Cortex of kidney (tissue), 1 donor: ENCODE measurements at places on chromosomes 5 and 9.

DNA sequence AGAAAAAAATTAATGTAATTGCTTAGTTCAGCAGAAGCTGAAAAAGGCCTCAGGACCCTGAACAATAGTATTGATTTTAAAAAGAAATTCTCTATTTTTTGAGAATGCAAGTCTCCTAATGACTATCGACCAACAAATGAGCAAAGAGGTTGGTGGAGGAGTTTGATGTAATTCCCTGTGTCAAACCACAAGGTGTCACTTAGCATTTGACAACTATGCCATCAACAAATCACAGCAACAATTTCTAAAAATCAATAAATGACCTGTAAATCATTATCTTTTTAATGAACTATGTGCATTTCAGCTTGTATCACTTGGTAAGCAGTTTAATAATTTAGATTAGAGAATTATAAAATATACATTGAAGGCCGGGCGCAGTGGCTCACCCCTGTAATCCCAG lies 133.7 kb downstream of the PRELID2 start:
- no peak for DNase-seq

GRCh38 chr9:130111786-130112537 lies 58.3 kb downstream of the GPR107 start:
- DNase-seq = no peak

- DNase-seq = no peak
Measured at GRCh38 chr5:141787376-141787775, 90.8 kb downstream of the PCDH1 start.

DNA sequence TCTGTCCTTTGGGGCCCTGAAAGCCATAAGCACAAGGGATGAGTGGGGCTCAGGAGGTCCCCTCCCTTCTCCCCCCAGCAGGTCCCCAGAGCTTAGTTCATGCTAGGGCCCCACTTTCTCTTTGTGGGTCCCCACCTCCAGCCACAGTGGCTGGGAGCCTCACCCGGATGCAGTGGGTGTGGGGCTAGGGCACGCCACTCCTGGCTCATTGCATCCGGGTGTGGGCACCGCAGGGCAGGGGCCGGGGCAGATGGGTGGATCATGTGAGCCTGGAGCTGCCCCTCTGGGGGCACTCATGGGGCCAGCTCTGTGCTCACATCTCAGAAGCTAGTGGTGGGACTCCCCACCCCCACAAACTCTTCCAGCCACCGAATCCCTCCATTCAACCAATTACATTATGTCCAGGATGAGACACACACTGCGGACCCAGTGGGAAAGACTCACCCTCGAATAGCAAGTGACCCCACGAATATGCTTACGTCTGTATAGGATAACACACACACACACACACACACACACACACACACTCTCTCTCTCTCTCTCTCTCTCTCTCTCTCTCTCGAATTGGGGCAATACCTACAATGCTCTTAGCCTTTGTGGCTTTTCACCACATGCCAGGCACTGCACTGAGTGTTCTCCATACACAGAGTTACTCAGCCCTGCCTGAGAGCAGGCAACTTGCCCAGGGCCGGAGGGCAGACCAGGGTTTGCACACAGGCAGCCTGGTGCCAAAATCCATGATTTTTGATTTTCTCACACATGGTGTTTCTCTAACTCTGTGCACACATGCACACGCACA lies 16.8 kb upstream of the PHYKPL start:
- no peak for DNase-seq

- DNase-seq = no peak
Measured at GRCh38 chr5:173753307-173754168, 134.6 kb upstream of the CPEB4 start.

DNA sequence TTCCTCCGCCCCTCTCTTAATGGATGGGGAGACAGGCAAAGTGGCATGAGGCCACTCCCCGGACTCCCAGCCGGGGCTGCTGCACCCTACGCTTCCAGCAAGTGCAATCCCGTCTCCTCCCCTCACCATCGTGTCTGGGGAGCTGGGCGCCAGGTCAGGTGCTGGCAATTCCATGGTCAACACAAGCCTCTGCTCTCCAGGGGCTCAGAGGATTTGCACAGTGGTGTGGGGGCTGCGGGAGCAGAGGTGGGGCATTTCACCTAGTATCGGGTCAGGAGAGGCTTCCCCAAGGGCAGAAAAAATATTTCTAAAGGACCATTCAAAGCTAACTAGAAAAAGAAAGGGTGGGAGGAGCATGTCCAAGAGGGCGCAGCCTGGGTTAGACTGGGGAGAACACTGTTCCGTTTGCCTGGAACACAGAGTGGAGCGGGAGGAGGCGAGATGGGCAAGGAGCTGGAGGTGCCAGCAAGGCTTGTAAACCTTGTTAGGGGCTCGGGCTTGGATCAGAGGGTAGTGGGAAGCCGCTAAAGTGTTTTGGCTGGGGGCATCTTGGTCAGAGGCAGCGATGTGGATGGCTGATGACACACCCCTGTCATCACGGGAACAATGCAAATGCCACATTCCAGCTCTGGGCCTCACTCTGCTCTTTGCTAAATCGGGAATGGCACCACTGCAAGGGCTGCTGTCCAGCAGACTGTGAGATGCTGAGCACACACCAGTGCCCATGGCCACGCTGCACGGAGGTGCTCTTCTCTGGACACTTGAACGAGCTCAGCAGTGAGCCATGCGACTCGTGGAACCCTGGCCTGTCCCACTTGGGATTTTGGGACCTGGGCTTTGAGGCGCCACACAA lies 191.7 kb downstream of the CDK5RAP2 start:
- no peak for DNase-seq

- no peak for DNase-seq
Measured at GRCh38 chr5:74541381-74541781, 99.1 kb downstream of the ENC1 start.

- DNase-seq = no peak
Measured at GRCh38 chr9:4984171-4984620, 876 bp upstream of the JAK2 start.

GRCh38 chr5:102583276-102584124 lies 84.7 kb upstream of the SLCO6A1 start:
- DNase-seq = no peak

DNA sequence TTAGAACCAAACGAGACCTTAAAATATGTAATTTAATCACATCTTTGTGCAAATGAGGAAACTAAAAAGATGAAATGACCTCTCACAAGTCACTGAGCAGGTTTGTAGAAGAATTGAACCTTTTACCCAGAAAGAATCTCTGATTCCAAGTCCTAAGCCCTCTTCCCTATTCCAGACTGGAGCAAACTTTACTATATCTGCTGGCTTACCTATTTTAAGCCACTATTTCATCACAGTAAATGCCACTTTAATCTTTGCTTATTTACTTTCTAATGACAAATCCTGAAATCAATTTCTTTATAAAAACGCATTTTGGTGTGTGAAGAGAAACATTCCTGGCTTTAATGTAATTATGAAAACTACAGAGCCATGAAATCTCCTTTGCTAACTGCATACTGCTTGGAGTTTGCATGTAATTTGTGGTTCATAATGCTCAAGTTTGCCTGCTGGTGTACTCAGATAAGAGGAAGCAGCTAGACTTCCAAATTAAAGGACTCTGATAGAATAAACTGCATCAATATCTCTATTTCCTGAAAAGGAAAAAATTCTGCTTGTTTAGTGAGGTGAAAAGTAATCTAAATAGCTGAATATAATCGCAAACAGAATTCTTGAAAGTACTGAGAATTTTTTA lies 121.2 kb downstream of the RAB3C start:
- DNase-seq = no peak

GRCh38 chr5:139271201-139272027 lies 22.1 kb upstream of the MATR3 start:
- no peak for DNase-seq

DNA sequence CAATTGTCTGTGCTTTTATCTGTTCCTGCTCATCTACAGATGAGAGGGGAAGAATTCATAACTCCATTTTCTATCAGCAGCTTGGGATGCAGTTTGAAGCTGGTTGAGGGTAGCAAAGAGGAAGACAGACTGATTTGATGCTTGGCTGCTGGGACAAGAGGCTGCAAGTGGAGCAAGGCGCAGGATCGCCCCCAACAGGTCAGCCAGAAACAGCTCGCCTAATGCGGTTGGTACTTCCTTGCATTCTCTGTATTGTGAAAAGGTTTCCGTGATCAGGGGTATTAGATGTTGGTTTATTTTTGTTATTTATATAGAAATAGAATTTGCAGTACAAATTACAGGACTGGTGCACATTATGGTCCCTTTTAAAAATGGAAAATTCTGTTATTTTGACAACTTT lies 40.6 kb downstream of the ZNF883 start:
- no peak for DNase-seq

DNA sequence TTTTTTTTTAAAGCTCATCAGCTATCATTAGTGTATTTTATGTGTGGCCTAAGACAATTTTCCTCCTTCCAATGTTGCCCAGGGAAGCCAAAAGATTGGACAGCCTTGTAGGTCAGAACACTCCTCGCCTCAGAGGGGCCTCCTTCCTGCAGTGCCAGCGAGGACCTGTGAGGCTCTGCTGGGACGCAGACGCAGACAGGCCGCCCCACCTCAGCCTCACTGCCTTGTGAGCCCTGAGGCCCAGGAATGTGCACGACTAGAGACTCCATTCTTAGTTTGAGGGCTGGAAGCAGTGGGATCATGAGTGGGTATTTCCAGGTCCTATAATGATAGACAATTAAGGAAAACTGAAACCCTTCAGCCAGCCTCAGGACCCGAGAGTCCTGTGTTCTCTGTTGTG lies 85.4 kb downstream of the PJA2 start:
- DNase-seq = no peak

DNA sequence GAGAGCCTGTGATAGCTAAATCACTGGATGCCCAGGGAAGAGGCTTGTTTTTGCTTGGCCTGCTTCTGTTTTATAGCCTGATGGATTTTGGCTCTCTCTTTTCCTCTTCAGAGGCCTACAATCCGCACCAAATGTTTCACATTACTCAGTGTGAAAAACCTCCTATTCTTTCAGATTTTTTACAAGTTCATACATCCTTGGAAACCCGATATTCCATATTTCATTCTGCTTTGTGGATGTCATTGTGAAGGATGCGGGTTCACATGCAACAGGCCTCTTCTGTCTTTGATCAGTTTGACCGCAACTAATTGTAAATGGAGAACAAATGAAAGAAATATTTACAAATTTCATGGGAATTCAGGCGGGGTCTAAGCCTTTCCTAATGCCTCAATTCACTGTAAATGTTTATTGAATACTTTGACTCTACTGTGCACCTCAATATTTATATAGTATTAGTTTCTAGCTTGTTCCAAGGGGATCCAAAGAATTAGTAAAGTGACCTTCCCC lies 269.9 kb downstream of the DMRT2 start:
- DNase-seq = no peak

DNA sequence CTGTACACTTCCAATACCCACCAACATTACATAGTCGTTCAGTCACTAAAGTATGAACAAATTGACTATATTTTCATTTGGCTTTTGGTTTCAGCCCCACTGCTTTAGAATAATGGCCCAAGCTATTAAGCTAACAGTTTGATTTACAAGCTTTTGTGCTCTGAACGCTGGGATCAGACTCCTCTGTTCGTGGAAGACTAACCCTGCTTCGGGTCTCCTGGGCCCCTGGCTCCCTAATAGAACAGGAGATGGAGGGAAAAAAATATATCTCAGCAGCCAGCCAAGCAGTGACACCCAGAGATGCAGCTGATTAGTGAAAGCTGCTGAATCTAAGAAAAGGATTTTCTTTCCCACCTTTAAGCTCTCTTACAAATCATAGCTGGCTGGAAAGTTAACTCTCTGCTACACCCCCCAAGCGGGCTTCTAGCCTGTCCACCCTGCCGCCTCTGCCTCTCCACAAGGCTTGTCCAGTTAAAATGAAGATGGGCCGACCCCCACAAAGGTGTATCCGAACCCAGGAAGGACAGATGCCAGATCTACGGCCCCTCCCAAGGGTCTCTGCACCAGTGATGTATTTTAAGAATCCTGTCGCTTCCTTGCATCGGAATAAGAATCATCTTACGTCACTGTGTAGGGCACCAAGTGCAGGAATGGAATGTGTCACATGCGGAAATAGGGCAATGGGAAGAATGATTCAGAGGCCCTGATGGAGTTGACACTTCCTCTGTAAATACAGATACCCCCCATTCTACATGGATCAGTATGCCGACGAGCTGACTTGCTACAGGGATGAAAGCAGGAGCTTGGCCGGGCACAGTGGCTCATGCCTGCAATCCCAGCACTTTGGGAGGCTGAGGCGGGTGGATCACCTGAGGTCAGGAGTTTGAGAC lies 33.4 kb upstream of the BARHL1 start:
- DNase-seq = no peak

DNA sequence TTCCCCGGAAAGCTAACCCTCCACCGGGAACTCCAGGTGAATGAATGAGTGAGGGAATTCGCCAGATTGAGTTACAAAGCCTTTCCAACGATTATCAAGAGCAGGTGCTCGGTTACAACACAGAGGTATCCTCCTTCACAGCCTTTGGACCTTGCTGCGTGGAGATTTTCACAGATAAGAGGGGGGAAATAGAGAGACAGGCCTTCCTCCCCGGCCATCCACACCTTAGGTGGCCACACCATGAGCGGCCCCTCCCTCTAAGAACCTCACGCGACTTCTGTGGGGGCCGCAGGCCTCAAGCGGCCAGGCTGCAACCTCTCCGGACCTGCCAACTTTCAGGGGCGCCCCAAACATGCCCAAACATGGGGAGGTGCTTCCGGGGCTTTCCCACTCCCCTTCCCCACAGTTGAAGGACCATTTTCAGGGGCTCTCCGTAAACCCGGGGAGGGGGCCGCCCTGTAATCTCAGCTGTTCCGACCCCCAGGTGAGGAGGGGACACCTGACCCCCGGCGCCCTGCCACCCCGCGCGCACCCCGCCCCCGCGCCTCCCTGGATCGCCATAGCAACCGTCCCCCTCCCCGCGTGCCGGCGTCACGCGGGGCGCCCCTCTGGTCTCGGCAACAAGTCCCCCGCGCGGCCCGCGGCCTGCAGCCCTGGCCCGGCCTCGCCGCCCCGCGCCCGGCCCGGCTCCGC lies 603 bp downstream of the DENND1A start:
- no peak for DNase-seq

- no peak for DNase-seq
Measured at GRCh38 chr9:128428644-128429512, 8.2 kb downstream of the CERCAM start.

GRCh38 chr9:36903541-36904435 lies 130.3 kb downstream of the PAX5 start:
- DNase-seq = no peak

DNA sequence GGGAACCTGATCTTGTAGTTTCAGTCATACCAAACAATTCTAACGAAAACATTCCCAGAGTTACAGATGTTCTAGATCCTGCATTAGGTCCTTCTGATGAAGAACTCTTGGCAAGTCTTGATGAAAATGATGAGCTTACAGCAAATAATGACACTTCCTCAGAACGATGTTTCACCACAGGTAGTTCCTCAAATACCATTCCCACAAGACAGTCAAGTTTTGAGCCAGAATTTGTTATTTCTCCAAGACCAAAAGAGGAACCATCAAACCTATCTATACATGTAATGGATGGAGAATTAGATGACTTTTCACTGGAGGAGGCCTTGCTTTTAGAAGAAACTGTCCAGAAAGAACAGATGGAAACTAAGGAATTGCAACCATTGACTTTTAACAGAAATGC lies 21.0 kb downstream of the RMI1 start:
- no peak for DNase-seq
